ENCODE measurements at places on chromosomes 11 and 22. TPM values are rescaled to one million over a fixed set of nuclear protein-coding genes. Genes with fewer than 3 reads are reported as not detected.

KCNJ4 gene
- not detected for total RNA-seq

KBTBD4 gene
- 12.6 TPM for total RNA-seq

GRCh38 chr11:110467556-110467955 lies 37.8 kb downstream of the FDX1 start:
- no peak for DNase-seq

NPAS4 gene
- not detected for total RNA-seq

DNA sequence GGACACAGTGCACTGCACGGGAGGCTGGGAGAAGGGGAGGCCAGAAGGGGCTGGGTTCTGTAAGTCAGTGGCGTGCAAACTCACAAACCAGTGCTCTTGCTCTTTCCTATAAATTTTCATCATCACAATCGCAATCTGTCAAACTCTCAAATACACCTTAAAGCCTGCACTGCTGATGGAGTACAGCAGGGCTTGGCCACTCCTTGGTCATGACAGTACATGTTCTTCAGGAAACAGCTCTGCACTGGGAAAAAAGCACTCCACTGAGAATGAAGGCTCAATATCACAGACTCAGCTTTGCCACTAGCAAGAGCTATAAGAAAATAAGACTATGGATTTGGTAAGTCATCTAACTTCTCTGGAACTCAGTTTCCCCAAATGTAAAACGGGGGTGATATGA lies 111.0 kb downstream of the RBFOX2 start:
- no peak for DNase-seq

MEI1 gene
- 2.2 TPM for total RNA-seq

- DNase-seq: no peak
These were observed 639.4 kb upstream of the FAT3 start for GRCh38 chr11:91585035-91585801.

DNA sequence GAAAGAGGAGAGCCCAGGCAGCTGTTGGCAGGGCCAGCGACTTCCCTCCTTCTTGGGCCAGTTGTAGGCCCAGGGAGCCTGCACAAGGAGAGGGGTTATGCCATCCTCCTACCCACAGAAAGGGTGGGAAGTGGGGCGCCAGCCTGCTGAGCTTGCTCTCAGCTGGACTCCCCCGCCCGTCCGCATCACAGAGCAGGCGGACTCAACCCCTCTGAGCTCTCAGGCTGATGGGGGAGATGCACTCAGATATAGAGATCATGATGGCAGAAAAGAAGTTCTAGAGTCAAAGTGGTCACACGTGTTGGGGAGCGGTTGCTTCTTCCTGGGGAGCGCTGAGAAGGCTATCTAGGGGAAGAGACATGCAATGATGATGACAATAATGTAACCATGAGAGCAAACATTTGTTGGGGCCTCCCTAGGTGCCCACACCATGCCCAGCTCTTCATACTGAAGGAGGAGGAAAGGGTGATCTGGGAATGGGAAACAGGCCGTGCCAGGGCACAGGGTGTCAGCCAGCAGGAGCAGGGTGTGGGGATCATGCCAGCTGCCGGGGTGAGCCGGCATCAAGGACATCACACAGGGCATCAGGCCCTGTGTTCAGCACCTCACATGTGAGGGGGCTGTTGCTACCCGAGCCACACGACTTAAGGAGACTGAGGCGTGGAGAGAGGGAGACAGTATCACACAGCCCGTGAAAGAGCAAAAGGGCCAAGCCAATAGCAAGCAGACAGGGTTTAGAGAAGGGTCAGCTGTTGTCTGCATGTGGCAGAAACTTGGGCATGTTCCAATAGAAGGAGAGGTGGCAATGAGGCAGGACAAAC lies 7.7 kb downstream of the SLC35E4 start:
- no peak for DNase-seq

RPLP2 gene
- 2,673 TPM for total RNA-seq
